T47D (cell line): ENCODE measurements at places on chromosomes 1 and 21.

- DNase-seq, result peak; percentile 59
Measured at GRCh38 chr1:85465099-85465785, at the start of gene DDAH1. DDAH1 (minus strand) TSS chr1:85465159; CDS start chr1:85465045, 114 bp downstream.

- DNase-seq, result no peak
Measured at GRCh38 chr1:201011616-201012015, 11.9 kb downstream of the KIF21B start.

DNA sequence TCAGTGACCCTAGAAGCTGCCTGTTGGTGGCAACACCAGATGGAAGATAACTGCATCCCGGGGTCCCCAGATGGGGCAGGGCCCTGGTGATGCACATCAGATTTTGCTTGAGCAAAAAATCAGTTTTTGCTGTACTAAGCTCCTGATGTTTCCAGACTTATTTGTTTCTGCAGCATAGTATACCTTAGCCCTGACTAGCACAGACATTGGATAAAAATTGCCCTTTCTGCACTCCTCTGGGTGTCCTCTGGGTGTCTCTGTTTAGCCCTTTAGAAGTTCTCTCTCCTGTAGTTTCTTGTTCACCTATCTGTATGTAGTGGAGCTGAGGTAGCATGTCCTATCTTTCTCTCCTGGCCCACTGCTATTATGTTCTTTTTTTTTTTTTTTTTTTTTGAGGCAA lies 30.3 kb upstream of the PLA2G2C start:
- peak; percentile 54 for DNase-seq

- DNase-seq, result no peak
Measured at GRCh38 chr1:155623357-155623756, 13.3 kb downstream of the MSTO1 start.

GRCh38 chr1:57683037-57683942 lies 259.4 kb upstream of the DAB1 start:
- no peak for DNase-seq

DNA sequence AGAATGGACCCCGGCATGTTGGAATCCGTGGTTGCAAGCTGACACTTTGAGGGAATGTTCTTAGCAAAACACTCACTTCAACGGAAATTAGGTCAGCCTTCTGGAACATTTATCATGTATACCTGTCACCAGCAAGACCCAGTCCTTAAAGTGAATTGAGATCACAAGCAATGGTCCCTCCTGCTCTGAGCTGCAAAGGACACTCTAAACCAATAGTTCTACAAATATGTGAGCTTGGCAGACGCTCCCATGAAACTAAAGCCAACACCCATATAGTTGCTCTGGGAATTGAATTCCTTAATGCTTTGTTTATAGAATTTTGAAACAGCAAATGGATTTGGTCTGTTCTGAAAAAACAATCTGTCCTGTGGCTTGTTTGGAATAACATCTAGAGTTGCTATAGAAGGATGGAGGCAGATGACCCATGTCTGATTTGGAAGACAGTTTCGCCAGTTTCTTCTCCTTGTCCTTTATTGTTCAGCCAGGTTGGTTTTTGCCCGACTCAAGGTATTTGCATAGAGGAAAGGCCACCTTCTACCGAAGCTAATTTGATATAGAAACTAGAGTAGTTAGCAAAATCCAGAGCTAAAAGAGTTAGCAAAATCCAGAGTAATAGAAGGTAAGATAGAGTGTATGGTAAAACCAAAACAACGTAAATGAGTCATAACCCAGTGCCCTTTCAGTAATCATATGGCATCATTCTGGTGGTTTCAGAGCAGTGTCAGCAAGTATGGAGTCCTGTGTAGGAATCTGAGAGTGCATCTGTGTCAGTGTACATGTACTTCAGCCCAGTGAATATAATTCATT lies 236.2 kb downstream of the NFIA start:
- DNase-seq, result no peak

DNA sequence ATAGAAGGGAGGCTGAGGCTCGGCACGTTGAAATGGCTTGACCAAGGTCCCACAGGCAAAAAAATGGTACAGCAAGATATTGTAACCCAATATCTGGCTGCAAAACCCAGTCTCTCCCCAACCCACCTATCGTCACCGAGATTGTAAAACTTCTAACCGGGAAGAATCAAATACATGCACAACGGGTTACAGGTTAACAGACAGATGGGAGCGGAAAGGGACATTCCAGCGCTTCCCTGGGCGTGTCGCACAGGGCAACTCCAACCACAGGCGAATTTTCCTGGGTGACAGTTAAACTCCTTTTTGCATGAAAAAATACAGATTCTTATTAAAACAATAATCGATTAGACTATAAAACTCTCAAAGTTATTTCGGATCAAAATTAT lies 31.8 kb upstream of the JUN start:
- no peak for DNase-seq
